ENCODE measurements at places on chromosomes 2 and 18. TPM values are rescaled to one million over a fixed set of nuclear protein-coding genes. Genes with fewer than 3 reads are reported as not detected.

Gene GPR45
- total RNA-seq, result not detected

Gene UBE2F
- total RNA-seq, result 59.3 TPM

Gene COPS9
- total RNA-seq, result 62.0 TPM

Gene MALL
- total RNA-seq, result 39.9 TPM

Measured in smooth muscle cell of trachea (primary cell).